ENCODE measurements at places on chromosomes 6 and 20.

DNA sequence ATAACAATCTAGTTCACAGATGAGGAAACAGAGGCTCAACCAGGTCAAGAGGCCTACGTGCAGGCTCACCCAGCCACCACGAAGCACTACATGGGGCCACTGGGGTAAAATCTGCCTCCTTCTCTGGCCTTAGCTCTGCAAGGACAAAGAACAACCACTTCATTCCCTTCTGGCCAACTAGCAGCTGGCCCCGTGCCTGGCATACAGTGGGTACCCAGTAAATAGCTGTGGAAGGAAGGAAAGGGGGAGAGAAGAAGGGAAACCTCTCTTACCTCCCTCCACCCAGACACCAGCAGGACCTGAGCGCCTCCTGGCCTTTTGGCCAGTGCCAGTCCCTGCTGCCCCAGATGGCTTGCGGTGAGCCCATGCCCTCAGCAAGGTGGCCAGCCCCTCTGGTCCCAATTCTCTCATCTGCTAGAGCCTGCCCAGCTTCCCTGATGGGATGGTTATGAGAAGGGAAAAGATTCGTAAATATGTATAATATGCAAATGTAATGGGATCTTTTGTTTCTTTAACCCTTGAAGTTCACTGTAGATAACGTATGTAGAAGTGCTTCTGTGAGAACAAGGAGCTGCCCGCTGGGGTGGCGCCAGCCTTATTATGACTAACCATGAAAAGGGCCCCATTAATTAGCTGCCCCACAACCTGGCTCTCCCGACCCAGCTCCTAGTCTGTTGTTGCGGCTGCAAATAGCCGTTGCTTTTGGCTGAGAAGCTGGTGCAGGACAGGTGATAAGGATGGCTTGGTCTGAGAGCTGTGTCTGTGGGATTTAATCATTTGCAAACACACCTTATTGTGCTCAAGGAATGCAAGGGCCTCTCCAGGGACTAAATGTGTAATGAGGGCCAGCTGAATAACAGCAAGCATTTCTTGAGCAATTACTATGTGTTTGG lies 62.0 kb downstream of the DLGAP4 start:
- no peak for DNase-seq

- no peak for DNase-seq
These were observed 106.1 kb downstream of the PSMB1 start for GRCh38 chr6:170446841-170447560.

GRCh38 chr6:113488812-113489685 lies 368.1 kb upstream of the MARCKS start:
- DNase-seq, result no peak

GRCh38 chr20:19812696-19813095 lies 54.6 kb downstream of the RIN2 start:
- no peak for DNase-seq

GRCh38 chr6:17021539-17021889 lies 80.3 kb upstream of the STMND1 start:
- DNase-seq, result no peak

DNA sequence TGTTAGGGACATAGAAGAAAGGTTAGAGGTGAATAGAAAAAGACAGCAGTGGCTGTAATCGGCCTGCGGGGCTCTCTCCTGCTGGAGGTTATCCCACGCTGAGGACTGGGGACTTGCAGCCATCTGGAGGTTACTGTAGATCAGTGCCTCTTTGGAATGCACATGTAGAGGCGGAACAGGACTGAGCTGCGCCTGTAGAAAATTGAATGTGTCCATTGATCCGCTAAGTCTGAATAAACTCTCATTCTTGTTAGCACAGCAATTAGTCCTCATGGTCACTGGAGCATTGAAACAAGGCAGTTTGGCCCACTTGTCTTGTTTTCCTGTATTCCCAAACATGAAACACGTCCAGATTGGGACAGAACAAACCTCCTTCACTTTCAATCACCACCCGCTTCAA lies 46.3 kb upstream of the F13A1 start:
- DNase-seq, result no peak

DNA sequence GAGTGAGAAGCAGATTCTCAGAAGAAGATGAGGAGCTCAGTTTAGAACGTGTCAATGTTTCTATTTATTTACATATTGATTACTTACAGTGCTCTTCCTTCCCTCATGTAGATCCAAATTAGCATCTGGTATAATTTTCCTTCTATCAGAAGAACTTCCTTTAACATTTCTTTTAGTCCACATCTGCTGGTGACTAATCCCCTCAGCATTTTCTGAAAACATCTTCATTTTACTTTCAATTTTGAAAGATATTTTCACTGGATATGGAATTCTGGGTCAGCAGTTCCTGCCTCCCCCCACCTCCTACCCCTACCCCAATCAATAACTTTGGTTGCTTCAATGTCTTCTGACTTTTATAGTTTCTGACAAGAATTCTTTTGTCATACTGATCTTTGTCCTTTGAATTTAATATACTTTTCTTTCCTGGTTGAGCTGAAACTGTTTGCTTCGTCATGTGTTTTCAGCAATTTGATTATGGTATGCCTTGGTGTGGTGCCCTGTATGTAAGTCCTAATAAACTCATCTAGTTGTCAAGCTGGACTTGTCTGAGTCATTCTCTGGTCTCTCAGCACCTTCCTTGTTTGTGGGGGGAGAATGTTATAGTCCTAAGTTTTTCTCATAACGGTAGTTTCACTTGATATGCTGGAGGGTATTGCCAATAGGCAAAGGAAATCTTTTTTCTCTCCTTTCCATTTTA lies 57.0 kb downstream of the SMPDL3A start:
- no peak for DNase-seq

- no peak for DNase-seq
These were observed 8.6 kb downstream of the HNF4A start for GRCh38 chr20:44364068-44364467.

GRCh38 chr20:18431206-18431605 lies 35.6 kb downstream of the DZANK1 start:
- DNase-seq, result no peak

DNA sequence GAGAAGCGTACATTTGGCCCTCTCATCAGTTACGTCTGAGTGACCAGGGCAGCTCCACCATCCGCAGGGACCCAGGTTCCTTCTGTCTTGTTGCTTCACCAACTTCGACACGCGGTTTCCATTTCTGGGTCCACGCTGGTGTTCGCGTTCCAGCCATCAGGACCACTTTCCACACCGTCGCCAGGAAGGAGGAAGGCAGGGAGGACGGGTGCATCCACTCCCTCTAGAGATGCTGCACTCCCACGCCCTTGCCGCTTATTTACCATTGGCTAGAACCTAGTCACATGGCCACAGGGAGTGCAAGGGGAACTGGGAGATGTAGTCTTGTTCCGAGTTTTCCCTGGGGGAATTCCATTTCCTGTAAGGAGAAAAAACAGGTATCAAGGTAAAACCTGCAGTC lies 33.2 kb upstream of the SNX9 start:
- DNase-seq, result no peak

GRCh38 chr6:169589293-169589692 lies 112.5 kb downstream of the WDR27 start:
- no peak for DNase-seq

DNA sequence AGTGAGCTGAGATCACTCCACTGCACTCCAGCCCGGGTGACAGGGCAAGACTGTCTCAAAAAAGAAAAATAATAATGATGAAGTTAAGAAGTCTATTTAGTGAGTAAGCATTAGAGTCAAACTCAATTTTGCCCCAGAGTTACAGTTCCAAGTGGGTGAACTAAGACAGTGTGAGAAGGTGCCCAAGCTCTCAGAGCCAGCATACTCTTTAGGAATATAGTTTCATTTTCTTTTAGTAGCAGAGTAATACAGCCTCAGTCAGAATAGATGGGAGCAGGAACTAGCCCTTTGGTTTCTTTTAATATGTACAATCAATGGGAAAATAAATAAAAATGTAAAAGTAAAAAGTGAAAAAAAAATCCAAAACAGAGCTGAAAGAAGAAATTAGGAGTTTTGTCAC lies 87.0 kb upstream of the ADGRF1 start:
- DNase-seq, result no peak

GRCh38 chr20:366041-366718 lies 14.4 kb upstream of the TRIB3 start:
- no peak for DNase-seq

GRCh38 chr6:2434116-2434515 lies 188.7 kb upstream of the GMDS start:
- no peak for DNase-seq

DNA sequence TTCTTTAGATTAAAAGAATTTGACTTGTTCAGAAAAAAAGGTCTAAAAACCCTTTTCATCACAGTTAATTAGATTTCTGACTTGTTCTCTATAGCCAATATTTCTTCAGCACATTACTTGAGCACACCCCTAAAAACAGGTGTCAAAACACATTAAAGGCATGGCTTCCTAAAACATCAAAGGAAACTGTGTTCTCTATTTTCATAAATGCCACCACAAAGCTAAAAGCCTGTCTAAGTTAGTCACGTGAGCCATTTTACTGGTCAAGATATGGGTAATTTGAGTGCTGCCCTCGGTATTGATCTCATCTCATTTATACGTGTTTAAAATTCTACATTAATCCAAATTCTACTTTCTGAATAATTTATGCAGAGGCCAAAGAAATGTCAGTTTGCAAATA lies 580.5 kb downstream of the HAO1 start:
- no peak for DNase-seq

DNA sequence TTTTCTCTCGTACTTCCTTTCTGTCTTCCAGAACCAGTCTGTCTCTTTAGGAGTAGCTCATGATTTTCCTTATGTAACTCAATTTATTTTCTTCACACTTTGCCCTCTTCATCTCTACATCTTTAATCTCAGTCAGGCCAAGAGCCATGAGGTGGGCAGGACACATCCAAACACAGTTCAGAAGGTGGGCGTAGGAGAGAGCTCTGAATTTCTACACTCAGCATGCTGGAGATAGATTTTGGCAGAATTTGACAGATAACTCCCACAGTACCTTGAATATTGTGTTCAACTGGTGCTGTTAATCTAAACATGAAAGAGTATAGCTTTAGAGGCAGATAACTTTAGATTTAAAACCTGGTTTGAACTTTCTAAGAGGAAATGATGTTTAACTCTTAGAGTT lies 23.8 kb upstream of the ZBTB24 start:
- no peak for DNase-seq

DNA sequence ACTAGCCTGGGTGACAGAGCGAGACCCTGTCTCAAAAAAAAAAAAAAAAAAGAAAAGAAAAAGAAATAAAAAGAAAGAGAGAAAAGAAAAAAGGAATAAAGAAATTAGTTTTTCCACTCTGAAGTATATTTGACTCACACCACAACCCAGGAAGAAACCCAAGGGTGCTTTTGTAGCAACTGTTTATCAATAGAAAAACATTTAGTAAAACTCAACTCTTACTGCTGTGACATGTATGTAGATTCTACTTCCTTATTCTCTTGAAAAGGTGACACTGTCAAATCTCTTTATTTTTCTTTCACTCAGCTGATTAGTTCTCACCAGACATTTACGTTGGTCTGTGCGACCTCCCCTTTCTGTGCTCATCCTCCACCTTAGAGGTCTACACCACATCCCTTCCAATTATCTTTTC lies 99.9 kb upstream of the SHLD1 start:
- DNase-seq, result no peak

- DNase-seq, result no peak
These were observed 323.9 kb downstream of the FOXA2 start for GRCh38 chr20:22260506-22260905.

DNA sequence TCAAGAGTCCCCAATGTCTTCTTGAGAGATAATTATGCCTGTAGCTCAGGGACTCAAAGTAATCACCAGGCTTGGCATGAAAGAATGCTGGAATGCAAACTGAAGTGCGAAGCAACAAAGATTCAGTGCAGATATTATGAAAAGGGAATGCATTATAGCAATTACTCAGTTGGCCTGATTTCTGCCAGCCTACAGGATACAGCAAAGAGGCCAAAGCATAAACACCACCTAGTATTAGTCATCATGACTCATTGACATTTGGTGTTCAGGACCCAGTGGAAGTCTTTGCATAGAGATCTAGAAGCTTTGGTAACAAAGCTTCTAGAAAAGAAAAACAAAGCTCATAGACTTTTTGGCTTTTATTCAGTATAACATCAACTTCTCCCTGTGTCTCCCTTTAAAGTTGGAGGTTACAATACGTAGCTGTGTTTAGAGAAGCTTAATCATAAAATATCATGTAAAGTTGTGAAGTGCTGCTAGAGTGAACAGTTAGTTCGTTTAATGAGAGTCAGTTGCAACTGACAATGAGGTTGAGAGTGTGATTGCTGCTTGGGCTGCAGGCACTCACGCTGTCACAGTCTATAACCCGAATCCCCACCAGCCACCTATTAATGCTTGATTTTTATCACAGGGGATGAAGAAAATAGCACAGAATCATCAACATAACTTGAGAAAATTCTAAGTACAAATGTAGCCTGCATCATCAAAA lies 932.7 kb downstream of the TFAP2A start:
- DNase-seq, result no peak

- DNase-seq, result no peak
These were observed 1.7 kb upstream of the SLC22A2 start for GRCh38 chr6:160260367-160260766.

DNA sequence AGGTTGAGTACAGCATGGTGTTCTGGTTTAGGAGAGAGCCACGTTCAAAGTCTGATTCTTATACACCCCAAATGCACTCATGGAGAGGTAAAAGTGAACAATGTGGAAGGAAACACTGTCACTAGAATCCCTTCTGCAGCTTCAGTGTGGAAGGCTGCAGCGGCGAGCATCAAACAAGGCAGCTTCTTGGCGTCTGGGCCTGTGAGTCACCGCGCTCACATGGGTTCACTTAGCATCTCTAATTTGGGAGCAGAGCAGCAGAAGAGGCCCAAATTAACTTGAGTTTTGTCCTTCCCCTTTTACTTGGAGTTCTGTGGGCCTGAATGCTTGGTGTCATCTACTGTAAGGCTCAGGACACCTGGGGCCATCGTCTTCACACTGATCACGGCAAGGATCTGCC lies 10.9 kb upstream of the E2F1 start:
- no peak for DNase-seq

- DNase-seq, result no peak
These were observed 111.8 kb upstream of the SLC35F1 start for GRCh38 chr6:117795234-117795633.

DNA sequence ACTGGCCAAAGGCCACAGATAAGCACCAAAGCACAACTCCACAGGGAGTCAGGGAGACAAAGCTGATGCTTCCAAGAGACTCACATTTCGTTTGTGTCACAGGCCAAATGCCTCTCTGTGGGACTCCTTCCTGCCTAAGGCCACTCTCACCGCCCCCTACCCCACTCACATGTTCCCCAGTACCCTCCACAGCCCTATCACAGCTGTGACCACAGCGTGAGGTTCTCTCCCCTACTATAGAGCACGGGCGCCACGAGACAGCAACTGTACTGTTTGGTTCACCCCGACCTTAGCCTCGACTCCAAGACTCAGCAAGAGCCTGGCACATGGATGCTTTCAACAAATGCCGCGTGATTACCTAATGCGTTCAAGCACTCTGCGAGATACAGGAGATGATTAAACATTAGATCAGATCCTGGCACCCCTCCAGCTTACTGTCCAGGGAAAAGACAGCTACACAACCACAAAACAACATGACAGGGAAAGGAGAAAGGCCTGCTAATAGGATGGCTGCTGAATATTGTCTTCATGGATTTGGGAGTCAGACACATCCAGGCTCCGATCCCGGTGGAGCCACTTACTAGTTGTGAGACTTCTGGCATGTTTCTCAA lies 105.5 kb downstream of the AGPAT4 start:
- DNase-seq, result no peak

GRCh38 chr20:259981-260380 lies 2.5 kb downstream of the DEFB132 start:
- DNase-seq, result no peak

Data from nephron progenitor cell (in vitro differentiated cells).